ENCODE measurements at places on chromosomes 5 and 9.

GRCh38 chr5:172303572-172304335 is 20.2 kb upstream of the UBTD2 start:
- peak; percentile 15 for DNase-seq

GRCh38 chr9:112322701-112323377 is 10.6 kb downstream of the PTBP3 start:
- DNase-seq, result no peak

GRCh38 chr9:34701023-34701768 is 8.7 kb downstream of the CCL21 start:
- peak; percentile 73 for DNase-seq

GRCh38 chr5:90940227-90940995 is 381.8 kb downstream of the ADGRV1 start:
- no peak for DNase-seq

DNA sequence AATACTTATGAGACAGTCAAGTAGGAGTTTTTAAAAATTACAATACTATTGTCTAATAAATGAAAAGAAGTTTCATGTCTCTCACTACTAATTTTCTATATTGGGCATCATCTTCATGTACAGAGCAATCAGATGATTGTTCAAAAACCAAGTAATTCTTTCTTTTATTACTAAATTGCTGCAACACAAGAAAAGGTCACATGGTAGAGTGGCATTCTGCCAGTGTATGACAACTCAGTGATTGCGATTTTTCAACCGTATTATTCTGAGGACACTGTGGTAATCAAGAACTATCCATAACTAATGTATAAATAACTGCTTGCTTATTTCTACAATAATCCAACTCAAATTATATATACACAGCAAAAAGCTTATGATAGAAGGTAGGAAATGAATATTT is 96.7 kb upstream of the GRHPR start:
- DNase-seq, result peak; percentile 23

DNA sequence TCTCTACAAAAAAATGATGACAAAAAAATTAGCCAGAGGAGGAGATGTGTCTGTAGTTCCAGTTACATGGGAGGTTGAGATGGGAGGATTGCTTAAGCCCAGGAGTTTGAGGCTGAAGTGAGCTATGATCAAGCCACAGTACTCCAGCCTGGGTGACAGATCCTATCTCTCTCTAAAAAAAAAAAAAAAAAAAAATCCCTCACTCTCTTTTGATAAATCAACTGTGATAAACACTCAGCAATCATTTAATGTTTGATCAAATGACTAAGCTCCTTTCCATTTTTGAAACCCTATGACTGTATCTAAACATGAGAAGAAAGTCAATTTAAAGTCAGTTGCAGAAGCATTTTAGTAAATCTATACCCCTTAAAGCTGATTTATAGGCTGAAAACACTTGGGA is 112.1 kb upstream of the IL6ST start:
- DNase-seq, result no peak

DNA sequence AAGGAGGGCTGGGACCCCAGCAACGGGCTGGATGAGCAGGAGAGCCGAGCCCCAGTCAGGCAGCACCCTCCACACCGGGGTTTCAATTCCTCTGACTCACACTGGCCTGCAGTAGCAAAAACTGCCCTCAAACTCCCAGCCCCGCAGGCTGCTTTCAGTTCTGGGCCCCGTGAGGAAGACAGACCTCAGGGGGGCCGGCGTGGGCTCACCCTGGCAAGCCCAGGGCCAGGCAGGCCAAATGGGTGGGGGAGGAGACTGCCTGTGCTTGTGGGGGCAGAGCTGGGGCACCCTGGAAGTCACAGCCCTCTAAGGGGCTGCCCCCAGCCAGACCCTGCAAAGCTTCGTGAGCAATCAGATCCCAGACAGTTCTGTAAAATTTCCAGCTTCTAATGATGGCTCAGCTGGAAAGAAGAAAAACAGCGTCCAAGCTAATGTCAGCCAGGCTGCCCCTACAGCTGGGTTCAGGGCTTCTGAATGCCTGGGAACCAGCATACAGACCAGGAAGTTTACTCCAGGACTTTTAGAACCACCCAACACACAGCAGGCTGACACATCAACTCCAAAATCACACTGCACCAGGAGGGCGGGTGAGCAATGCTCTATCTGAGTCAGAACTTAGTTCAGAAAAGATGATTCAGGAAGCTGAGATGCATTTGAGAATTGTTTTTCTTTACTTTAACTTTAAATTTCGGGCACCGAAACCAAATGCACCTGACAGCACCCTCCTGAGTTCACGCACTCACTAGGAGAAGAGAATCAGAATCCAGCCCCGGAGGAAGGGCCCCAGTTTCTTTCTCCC is 34.7 kb downstream of the LPCAT1 start:
- peak; percentile 94 for DNase-seq
